Body of pancreas (tissue), 4 donors: ENCODE measurements at places on chromosomes 12 and 14. TPM values are rescaled to one million over a fixed set of nuclear protein-coding genes. Genes with fewer than 3 reads are reported as not detected.

Gene SERPINA1
- 86.4 TPM for total RNA-seq

Gene AMDHD1
- 4.6 TPM for total RNA-seq

DNA sequence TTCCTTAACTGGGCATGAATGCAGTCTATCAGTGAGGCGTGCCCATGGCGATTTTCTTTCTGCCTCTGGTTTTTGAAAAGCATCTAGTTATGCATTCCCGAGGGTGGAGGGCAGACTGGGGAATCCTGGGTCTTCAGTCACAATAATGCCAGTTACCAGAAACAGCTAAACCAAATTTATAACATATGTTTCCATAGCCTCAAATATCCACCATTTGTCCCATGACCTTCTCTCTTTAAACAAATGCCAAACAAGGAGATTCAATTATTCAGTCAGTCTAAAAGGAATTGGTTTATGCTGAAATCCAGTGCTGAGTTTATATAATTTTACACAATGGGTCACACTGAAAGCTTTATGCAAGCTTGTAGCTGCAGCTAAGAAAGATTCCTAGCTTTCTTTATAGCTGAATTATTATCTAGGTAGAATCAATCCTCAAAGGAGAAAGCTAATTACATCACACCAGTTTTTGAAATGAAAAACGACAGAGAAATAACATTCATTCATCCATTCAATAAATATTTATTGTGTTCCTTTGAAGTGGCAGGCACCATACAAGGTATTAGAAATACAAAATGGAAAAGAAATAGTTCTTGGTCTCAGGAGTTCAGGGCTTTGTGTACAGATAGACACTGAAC, 131.3 kb upstream of the RAP1B start:
- DNase-seq, result no peak

DNA sequence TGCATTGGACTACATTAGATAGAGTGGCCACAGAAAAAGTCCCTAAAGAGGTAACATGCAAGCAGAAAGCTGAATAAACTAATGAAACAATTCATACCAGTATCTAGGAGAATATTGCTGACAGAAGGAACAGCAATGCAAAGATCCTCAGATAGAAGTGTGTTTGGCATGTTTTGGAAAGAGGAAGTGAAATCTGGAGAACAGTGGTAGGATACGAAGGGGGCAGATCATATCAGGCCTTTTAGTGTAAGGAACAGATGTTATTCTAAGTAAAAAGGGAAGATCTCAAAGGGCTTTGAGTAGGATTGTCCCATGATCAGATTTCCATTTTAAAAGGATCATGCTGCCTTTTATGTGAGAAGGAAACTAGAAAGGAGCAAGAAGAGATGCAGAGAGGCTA, 342.9 kb downstream of the PAWR start:
- DNase-seq, result no peak

GRCh38 chr14:33056213-33056612, 117.5 kb downstream of the NPAS3 start:
- no peak for DNase-seq

DNA sequence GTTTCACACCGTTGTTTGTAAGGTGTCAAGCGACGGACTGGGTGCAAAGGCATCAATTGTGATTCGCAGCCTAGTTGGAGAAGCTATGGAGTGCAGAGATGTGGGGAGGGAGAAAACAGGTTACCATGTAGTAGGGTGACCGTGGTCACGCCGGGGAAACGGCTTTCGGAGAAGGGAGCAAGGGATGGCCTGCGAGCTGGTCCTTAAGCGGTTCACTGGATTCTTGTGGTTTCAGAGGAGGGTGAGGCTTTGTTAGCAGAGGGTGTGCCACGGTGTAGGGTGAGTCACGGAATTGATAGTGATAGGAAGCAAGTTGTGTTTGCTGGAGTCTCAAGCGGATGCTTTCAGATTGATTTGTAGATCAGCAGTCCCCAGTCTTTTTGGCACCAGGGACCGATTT, 2.3 kb downstream of the PIWIL1 start:
- no peak for DNase-seq

DNA sequence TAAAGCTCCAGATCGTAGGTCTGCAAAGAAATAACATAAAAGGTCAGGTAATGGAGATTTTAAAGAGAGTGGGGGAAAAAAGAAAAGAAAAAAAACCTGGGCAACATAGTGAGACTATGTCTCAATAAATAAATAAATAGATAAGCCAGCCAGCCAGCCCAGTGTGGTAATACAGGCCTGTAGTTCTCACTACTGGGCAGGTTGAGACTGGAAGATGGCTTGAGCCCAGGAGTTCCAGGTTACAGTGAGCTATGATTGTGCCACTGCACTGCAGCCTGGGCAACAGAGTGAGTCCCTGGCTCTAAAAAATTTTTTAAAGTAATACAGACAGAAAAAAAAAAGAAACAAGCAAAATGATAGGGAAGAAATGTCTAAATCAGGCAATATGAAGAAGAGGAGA, 43.2 kb upstream of the BBS10 start:
- DNase-seq, result no peak

DNA sequence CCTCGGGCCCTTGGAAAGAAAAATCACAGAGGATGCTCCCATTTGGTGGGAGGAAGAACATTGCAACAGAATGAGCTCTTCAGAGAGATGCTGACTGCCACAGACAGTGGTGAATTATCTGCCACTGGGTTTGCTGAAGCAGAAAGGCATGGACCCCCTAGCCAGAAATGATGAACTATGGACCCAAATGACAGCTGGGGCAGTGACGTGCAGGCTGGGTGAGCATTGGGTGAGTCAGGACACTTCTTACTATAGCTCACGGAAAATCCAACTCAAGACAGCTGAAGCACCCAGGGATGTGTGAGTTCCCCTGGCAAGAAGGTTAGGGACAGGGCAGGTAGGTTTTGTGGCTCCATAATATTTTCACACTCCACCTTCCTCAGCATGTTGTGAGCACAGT, 993.2 kb downstream of the BCL11B start:
- no peak for DNase-seq

DNA sequence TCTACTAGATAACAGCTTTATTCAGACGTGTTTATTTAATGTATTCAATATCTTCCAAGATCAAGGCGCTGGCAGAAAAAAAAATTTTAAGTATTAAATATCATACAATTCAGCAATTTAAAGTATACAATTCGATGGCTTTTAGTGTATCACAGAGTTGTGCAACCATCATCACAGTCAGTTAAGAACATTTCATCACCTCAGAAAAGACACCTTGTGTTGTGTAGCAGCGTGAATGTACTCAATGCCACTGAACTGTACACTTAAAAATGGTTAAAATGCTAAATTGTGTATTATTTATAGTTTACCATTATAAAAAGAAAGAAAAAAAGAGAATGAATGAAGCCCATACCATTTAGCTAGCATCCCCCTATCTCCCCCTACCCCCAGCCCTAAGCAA, 96.4 kb downstream of the RIN3 start:
- DNase-seq, result no peak
